Dorsolateral prefrontal cortex (tissue), 122 donors: ENCODE measurements at places on chromosomes 12 and 14. TPM values are rescaled to one million over a fixed set of nuclear protein-coding genes. Genes with fewer than 3 reads are reported as not detected.

GRCh38 chr12:3202096-3202495 lies 124.9 kb downstream of the TSPAN9 start:
- no peak for DNase-seq

DNA sequence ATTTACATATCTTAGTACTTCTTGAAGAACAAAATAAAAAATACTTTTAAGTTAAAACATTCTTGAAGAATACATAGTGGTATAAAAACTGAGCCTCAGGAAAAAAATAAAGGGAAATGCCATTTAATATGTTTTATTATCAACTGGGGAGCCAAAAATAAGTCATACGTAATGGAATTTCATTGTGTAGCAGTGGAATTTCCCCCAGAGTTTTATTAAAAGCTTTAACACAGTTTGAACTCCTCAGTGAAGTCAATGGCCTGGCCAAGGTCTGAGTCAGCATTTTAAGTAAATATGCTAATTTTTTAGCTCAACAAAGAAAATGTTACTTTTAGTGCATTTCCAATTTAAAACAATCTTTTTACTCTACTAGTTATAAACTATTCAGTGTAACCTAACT lies 350.1 kb upstream of the ATP2B1 start:
- DNase-seq, result no peak

GRCh38 chr12:94111302-94111701 lies 37.1 kb upstream of the PLXNC1 start:
- DNase-seq, result no peak

GRCh38 chr12:38745601-38746000 lies 159.8 kb downstream of the CPNE8 start:
- no peak for DNase-seq

The GUCY2C gene
- total RNA-seq, result not detected

The FGF23 gene
- not detected for total RNA-seq

DNA sequence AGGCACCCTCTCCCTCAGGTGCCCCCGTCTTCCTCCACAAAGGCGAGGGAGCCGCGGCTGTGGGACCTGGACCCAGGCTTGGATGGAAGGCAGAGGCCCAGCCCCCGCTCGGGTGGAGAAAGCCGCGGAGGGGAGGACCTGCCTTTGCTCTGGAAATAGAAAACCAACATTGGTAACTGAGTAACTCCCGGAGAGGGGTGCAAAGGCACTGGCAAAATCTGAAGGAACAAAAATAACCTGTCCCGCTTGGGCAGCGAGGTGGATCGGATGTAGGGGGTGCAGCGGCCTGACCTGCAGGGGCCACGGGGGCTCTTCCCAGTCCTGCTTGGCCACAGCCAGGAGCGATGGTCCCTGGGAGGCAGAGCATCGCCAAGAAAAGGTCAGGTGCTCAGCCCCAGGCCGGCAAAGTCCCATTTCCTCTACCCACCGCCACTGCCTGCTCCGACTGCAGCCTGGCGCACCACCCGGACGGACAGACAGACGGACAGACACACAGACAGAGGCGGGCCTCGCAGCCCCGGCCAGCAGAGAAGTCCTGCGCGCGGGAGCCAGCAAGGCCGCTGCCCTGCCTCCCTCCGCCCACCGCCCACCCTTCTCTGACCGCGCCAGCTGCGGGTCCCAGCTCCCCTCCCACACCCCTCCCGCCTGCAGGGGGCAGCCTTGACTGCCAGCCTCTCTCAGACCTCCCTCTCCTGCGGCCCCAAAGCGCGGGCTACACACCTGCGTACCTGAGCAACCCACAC lies 21.4 kb upstream of the TMEM106C start:
- DNase-seq, result no peak

DNA sequence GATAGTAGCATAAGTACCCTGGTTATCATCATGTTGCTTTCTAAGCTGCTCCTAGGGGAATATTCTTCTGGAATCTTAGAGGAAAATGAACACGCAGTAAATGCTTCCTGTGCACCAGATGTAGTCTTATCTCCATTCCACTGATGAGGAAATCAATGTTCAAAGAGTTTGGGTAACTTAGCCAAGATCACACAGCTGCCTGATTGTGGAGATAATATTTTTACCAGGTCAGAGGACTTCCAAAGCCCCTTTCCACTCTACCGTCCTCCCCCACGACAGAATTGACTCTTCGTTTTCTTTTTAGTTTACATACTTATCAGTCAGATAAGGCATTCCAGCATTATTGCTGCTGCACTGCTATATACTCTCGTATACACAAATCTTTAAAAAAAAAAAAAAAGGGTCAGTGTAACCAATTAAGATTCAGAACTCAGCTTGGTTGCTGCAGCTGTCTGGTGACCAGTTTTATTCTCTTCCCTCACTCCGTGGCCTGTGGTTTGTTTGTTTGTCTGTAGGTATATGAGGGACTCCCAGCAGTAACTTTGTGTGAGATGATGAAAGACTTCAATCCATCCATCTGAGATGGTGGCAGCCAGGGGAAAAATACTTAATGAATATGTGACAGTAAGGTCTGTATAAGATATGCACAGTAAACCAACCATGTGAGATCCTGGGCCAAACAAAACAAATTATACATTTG lies 110.5 kb downstream of the TGFB3 start:
- DNase-seq, result no peak

The ANKS1B gene
- total RNA-seq, result 356 TPM

DNA sequence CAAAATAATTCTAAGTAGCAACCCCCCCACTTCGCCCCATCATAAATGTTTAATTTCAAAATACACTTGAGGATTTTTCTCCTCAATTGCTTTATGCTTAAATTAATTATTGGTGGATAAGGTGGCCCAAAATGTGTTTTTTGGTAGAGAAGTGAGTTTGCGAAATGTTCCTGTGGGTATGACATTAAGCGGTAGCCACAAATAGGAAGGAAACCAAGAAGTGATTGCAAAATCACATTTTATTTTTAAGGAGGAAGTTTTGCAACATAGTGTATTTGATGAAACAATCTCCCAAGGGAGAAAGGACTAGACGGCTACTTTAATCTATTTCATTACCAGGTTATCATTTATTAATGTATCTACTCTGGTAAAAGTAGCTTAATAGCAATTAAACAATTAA lies 25.5 kb downstream of the SLC25A3 start:
- no peak for DNase-seq

The KRT85 gene
- not detected for total RNA-seq

The EIF2S3B gene
- total RNA-seq, result 0.36 TPM

GRCh38 chr12:34597548-34598351 lies 575.5 kb downstream of the ALG10 start:
- DNase-seq, result no peak

The SLC24A4 gene
- total RNA-seq, result 53.7 TPM

GRCh38 chr14:77310026-77310425 lies 10.7 kb downstream of the POMT2 start:
- DNase-seq, result no peak

The AMDHD1 gene
- total RNA-seq, result 2.1 TPM

DNA sequence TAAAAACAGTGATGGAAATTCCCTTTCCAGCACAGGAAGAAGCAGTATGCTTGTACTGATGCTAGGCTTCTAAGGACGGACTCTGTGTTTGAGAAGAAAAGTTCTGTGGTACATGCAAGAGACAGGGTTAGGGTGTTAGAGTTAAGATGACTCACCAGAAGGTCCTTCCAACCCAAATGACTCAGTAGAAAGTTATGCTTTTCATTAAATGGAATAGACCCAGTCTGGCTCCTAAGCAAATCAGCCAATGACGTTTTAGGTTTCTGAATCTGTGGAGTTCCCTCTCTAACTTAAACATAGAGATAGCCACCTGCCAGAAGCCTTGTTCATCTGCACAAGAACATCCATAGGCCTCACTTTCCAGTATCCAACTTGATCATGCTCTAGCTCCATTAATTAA lies 5.7 kb downstream of the PTHLH start:
- DNase-seq, result no peak

DNA sequence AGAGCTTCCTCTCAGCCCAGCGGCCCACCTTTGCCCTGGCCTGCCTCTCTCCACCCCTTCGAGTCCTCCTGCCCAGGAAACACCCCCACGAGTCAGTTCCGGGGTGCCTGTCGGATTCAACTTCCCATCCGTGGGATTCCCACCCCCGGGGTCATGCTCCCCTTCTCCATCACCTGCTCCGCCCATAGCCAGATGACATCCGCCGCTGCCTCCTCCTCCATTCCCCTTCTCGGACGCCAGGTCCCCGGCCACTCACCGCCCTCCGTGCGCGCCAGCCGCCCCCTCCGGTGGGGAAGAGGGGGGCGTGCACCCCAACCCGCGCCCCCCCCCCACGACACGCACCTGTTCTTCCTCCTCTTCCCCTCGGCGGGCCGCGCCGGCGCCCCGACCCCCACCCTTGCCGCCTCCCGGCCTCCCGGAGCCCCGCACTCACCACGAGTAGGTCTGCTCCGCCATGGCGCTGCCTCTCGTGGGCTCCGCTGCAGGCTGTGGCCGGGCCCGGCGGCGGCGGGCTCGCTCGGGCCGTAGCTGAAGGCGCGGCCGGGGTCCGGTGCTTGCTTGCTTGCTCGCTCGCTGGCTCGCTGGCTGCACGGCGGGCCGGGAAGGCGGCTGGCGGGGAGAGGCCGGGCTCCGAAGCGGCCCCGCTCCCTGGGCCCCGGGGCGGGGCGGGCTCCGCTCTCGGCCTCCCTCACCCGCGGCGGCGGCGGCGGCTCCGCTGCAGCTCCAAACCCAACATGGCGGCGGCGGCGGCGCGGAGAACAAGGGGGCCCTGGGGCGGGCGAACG lies 554 bp downstream of the SPPL3 start:
- DNase-seq, result peak; percentile 63

- no peak for DNase-seq
Measured at GRCh38 chr12:8665759-8666158, 3.1 kb upstream of the MFAP5 start.

DNA sequence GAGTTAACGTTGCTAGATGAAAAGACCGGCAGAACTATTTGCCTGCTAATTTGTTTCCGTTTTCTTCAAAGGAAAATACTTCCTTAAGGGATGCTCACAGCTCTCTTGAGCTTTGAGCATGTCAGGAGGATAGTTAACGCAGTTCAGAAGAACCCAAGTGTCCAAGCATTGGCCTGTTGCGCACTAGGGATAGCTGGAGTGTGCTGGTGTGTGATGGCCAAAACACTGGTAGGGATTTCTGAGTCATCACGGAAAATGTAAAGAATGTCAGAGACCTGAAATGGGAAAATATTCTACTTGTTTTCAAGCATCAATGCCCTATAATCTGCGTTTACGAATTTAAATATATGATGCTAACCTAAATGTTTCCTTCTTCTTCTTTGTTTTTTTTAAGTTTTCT lies 97.8 kb downstream of the VRK1 start:
- DNase-seq, result no peak

- no peak for DNase-seq
Measured at GRCh38 chr12:79706156-79706555, 15.4 kb upstream of the PAWR start.

The KNTC1 gene
- total RNA-seq, result 15.4 TPM

The LALBA gene
- total RNA-seq, result not detected

The CLEC2A gene
- not detected for total RNA-seq

GRCh38 chr14:96799489-96800054 lies 2.4 kb downstream of the VRK1 start:
- no peak for DNase-seq

DNA sequence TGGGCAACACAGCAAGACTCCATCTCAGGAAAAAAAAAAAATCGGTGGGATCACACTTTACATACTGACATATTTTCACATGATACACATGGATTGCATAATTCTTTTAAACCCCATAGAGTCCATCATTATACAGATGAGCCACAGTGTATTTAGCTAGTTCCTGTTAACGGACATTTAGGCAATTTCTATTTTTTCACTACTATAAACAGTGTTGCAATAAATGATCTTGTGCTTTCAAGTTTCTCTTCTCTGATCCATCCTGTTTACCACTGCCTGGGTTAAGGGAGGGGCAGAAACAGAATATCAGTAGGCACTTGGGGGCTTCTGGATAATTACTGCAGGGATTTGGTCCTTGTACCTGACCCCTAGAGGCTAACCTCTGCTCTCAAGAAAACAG lies 43.4 kb upstream of the SPTLC2 start:
- no peak for DNase-seq

DNA sequence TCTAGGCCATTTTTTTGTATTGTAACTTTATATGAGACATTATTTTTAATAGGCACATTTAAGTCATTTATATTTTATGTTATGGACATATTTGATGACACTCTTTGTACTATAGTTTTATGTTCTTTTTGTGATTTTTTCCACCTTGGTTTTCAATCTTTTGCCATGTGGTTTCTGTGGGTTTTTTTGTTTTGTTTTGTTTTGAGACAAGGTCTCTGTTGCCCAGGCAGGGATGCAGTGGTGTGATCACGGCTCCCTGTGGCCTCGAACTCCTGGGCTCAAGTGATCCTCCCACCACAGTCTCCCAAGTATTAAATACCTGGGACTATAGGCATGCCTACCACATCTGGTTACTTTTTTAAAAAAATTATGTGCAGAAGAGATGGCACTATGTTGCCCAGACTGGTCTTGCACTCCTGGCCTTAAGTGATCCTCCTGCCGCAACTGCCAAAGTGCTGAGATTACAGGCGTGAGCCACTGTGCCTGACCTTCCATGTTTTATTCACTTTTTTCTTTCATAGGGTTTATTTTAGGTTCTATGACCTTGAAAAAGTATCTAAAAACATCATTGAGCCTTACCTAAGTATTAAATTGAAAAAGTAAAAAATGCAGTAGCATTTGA lies 16.3 kb downstream of the MSRB3 start:
- no peak for DNase-seq
